ENCODE measurements at places on chromosomes 5 and 9. TPM values are rescaled to one million over a fixed set of nuclear protein-coding genes. Genes with fewer than 3 reads are reported as not detected.
A peak's percentile ranks its signal among the peaks of the same experiment; 100 is the strongest.

- no peak for DNase-seq
These were observed 115.7 kb downstream of the WNK2 start for GRCh38 chr9:93299418-93300174.

- DNase-seq: no peak
These were observed 42.5 kb downstream of the RALGPS1 start for GRCh38 chr9:126956917-126957686.

- DNase-seq: peak; percentile 53
These were observed 25.9 kb upstream of the AP3B1 start for GRCh38 chr5:78320401-78320800.

DNA sequence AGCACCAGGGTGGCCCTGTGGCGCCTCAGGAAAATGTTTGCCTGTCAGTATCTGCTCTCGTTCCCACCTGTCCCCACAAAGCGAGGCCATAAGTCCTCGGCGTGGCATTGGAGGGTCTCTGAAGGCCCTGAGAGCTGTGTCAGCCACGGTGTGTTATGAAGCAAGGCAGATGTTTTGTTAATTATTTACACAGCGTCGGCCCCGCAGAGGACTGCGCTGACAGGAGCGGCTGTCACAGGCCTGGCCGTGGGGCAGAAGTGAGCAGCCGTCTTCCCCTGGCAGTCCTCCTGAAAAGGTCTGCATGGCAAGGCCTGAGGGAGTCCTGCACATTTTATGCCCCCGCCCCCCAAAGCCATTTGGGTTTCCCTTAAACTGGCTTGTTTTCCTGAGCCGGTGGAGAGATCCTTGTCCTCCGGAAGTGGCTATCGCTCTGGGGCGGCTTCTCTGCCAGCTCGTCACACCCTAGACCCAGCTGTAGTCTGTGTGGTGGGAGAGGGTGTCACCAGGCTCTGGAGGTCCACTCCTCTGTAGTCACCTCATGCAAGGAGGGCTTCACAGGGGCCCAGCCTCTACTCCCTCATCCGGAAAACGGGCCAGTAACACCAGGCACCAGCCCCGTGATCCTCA lies 6.2 kb downstream of the NEK6 start:
- peak; percentile 47 for DNase-seq

GRCh38 chr5:103589357-103589756 lies 26.8 kb upstream of the NUDT12 start:
- DNase-seq: no peak

DNA sequence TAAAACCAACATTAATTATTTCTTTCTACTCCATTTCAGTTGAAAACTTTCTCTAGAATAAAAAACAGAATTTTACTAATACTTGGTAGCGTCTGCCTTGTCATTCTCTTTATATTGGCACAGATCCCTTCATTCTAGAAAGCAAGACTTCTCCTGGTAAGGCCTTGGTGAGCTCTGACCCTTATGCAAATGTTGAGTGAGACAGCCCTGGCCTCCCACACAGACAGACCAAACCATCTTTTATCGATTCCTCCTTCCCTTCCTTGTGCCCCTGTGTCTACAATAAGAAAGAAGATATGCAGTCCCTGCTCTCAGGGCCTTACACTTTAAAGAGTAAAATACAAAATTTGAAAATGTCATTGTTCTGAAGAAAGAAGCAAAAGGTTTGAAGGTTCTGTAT lies 262.2 kb downstream of the EFNA5 start:
- DNase-seq: no peak

DNA sequence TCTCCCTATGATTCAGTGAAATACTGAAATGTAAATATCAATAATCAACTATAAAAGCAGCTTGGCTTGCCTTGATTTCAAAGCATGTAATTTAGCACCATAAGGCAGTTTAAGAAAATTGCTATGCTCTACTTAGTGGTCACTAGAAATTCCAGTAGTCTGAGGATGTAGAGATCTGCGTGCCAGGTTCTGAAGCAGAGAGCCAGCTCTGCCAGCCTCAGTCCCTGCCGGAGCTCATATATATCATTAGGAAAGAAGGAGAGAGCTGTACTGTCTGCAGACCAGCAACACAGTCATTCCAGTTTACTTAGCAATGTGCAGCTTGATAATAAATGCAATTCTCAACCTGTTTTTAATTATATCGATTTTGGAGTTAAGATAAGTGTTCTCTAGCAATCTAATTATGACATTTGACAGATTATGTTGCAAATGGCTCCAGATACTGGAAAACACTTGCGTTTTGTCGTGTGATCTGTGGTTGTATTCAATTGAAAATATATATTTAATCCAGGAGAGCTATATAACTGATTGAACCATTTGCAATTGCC lies 540.5 kb downstream of the CTNND2 start:
- DNase-seq: no peak

DNA sequence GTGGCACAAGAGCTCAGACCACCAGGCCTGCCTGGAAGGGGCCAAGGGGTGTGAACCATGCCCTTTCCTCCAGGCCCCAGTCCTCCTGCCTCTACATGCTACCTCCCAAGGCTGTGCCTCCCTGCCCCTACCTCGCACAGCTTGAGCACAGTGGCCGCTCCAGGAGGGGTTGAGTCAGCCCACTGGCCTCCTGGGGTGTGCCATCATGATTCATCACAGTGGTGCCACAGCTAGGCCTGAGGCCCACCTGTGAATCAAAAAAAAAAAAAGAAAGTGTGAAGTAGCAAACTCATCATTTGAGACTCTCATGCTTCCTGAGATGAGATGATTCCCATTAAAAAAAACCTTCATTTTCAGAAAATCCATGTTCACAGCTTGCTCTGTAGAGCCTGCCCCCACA lies 240.5 kb downstream of the HSPA4 start:
- DNase-seq: no peak

- DNase-seq: no peak
These were observed 114.5 kb downstream of the MAT2B start for GRCh38 chr5:163619951-163620350.

- DNase-seq: no peak
These were observed 10.4 kb downstream of the NR6A1 start for GRCh38 chr9:124760719-124761118.

- peak; percentile 74 for DNase-seq
These were observed 69.9 kb downstream of the MAMDC2 start for GRCh38 chr9:70113403-70114022.

DNA sequence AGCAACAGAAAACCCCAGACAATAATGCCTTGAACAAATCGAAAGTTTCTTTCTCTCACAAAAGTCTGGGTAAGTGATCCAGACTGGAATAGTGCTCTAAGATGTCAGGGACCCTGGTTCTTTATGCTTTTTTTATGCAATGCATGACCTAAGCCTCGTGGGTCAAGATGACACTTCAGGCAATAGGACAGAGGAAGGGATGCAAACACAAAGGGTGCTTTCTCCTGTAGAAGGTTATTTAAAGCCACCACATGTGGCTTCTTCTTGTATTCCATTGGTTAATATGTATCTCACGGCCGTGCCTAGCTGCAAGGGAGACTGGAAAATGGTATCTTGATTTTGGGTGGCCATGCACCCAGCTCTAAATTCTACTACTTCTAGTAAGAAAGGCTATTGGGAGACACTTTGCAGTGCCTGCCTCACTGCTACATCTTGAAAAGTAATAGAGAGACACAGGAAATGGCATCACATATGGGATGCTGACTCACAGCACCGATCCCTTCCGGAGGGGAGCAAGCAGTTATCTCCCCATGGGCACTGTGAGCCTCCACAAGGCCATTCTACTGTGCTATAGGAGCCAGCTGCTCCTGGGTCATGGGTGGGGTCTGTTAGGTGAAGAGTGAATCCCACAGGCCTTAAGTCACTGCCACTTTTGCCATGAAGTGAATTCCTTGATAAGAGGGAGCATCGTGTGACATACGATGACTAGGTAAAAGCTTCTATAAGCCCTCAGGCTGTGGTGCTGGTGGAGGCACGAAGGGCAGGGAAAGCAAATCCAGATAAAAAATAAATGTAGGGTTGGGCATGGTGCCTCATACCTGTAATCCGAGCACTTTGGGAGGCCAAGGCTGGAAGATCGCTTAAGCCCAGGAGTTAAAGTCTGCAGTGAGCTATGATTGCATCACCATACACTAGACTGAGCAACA lies 32.5 kb upstream of the RAB14 start:
- DNase-seq: no peak

DNA sequence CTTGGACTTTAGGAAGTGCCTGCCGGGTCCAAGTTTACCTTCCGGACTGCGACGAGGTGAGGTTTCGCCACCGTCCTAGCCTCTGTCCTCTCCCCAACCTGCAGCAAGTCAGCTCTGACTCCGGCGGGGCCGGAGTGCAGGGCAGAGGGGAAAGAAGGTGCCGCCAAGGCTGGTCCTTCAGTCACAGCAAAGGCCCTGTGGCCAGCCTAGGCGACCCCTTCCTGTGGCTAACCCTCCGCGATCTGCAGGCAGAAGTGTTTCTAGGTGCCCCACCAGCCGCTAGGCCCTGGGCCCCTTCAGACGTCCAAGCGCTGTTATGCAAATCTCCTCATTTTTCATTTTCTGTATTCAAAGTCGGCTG lies 11.1 kb upstream of the NKX2-5 start:
- DNase-seq: no peak

GRCh38 chr9:83957248-83957513 lies 22.8 kb downstream of the HNRNPK start:
- no peak for DNase-seq

GRCh38 chr5:146213210-146213826 lies 9.9 kb downstream of the RBM27 start:
- DNase-seq: peak; percentile 67

DNA sequence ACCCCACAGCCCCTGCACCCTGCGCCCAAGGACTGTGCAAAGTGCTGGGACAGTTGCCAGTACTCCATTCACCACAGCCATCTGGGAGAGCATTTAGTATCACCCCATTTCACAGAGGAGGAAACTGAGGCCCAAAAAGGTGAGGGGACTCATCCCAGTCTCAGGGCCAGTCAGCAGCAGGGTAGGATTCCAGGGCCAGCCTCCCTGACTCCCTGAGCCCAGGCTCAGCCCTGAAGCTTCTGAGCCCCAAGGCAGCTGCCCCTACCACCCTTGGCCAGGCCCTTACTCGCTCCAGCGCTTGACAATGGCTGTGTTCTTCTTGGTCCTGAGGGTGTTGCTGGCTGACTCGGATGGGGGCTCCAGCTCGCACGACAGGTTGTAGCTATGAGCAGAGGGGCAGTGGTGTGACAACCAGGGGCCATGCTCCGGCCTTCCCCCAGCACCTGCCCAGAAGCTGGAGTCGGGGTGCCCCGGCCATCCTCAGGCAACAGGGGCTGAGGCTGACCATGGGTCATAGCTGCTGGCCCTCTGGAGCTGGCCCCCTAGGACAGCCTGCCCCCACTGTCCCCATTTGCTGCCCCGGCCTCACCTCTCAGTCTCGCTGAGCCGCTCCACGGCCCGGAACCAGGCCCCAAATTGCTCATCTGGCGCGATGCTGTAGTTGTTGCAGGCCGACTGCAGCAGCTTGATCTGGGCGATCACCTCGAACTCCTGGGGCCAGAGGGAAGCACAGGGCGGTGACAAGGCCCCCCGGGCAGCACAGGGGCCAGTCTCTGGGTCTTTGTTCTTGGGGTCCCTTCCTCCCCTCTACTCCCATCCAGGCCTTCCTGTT lies 18.6 kb downstream of the RALGDS start:
- no peak for DNase-seq

- DNase-seq: peak; percentile 55
These were observed 456.9 kb downstream of the BNC2 start for GRCh38 chr9:16413509-16414016.

- DNase-seq: no peak
These were observed 1.8 kb upstream of the EGR1 start for GRCh38 chr5:138463419-138464007.

DNA sequence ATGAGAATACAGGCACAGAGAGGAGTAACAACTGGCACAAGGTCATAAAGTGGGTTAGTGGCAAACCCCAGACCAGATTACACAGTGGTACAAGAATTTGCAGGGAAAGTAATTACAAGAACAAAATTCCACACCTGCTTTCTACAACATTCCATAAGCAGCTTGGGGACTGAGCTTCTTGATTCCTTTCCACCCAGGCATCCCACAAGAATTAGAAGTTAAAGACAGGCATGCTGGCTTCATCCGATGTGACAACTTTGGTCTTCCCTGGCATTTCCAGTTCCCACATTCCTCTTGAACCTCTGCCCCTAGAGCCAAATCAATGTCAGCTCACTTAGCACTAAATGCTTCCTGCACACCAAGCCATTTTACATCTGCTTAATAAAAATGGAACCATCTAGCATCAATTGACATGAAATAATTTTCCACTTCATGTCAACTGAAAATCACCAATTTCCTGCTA lies 435.8 kb upstream of the PAPPA start:
- DNase-seq: no peak

DNA sequence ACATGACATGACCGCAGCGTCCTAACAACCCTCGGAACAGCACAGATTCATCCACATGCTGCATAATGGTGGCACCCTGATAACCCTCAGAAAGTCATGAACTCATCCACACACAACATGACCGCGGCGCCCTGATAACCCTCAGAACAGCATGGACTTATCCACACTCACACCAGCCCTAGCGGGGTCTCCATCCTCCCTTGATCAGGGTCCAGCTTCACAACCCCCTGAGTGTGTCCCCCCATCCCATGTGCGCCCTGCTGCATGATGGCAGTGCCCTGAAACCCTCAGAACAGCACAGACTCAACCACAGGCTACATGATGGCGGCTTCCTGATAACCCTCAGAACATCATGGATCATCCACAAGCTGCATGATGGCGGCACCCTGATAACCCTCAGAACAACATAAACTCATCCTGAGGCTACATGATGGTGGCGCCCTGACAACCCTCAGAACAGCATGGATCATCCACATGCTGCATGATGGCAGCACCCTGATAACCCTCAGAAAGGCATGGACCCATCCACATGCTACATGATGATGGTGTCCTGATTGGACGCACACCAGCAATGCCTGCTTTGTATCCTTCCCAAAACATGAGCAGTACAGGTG lies 28.3 kb downstream of the SLC6A3 start:
- DNase-seq: no peak

GRCh38 chr5:112649882-112650281 lies 87.8 kb upstream of the APC start:
- no peak for DNase-seq

DNA sequence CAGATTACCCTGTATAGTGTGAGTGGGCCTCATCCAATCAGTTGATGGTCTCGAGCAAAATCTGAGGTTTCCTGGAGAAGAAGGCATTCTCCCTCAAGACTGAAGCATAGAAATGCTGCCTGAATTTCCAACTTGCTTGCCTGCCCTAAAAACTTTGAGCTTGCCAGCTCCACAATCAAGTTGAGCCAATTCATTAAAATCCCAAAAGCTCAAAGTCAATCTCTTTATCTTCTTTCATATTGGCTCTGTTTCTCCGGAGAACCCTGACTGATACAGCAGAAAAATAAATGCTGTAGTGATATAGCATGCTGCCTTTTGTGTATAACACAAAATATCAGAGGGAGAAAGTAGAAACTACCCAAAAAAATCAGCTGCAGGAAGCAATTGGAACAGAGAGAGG lies 72.5 kb upstream of the NMUR2 start:
- peak; percentile 8 for DNase-seq

ANKRD20A1 gene
- 4.4 TPM for total RNA-seq

SLF1 gene
- 5.3 TPM for total RNA-seq

ACTBL2 gene
- 0.09 TPM for total RNA-seq

PCDHGA4 gene
- total RNA-seq: 7.0 TPM

PTGR1 gene
- 37.3 TPM for total RNA-seq

FCN1 gene
- 31.5 TPM for total RNA-seq

DAP gene
- 131 TPM for total RNA-seq

DBH gene
- total RNA-seq: 0.06 TPM

SPATA31E1 gene
- total RNA-seq: not detected

CA9 gene
- 0.88 TPM for total RNA-seq

FIBCD1 gene
- total RNA-seq: 7.7 TPM

MLANA gene
- not detected for total RNA-seq

ENC1 gene
- total RNA-seq: 31.5 TPM

IFNA21 gene
- not detected for total RNA-seq

CAMK4 gene
- total RNA-seq: 27.7 TPM
